Immature natural killer cell (primary cell): ENCODE measurements at places on chromosomes 1 and 21.

- DNase-seq, result no peak
Observed at GRCh38 chr1:64269558-64269884, 66.1 kb downstream of the UBE2U start.

GRCh38 chr21:41852929-41853320 lies 26.2 kb downstream of the PRDM15 start:
- no peak for DNase-seq

GRCh38 chr1:180003026-180003695 lies 48.6 kb downstream of the CEP350 start:
- no peak for DNase-seq

GRCh38 chr1:112546076-112546475 lies 37.3 kb downstream of the WNT2B start:
- DNase-seq, result no peak

- DNase-seq, result peak; percentile 39
Observed at GRCh38 chr1:161933592-161934588, 89.8 kb downstream of the OLFML2B start.

GRCh38 chr1:203135636-203136305 lies 8.2 kb downstream of the ADORA1 start:
- no peak for DNase-seq

DNA sequence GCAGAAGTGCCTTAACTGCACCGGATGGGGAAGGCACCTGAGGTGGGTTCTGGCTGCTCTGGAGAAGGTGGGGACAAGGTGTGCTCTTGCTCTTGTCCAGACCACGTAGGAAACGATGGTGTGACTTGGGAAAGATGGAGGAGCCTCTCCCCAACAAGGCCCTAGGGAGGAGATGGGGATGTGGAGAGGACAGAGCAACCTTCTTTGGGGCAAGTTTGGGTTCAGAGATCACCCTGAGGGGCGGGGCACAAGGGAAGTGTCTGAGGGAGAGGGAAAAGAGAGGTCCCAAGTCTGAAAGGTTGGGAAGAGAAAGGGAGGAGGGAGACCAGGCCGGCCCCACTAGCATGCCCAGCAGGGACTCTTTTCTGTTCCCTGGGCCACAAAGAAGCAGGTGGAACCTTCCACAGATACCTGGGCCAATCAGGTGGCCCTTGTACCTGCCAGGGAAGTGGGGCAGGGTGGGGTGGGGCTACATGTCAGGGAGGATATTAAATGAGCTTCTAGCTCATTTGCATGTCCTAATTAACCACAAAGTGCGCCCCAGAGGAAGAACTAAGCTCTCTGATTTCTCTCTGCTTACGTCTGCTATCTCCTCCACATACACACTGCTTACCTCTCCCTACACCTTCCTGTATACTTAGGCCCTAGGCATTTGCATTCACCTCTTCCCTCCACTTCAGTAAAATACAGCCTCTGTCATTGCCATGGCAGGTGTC lies 15.9 kb downstream of the INKA2 start:
- DNase-seq, result no peak

DNA sequence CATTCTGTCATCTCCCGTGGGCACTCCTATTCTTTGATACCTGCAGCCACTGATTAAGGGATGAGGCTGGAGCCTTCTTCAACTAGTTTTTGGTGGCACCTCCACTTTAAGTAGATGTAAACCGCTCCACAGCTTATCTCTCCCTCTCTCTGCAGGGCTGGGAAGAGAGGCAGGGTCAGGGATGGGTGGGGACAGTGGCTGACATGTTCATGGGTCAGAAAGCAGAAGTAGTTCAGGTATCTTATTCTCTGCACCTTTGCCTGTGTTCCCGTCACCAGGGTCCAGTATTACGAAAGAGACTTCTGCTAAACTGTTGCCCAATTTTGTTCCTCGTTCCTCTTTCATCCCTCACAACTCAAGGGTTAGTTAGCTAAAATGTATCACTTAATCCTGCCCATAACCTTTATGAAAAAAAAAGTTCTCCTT lies 51.7 kb upstream of the EDEM3 start:
- DNase-seq, result no peak

DNA sequence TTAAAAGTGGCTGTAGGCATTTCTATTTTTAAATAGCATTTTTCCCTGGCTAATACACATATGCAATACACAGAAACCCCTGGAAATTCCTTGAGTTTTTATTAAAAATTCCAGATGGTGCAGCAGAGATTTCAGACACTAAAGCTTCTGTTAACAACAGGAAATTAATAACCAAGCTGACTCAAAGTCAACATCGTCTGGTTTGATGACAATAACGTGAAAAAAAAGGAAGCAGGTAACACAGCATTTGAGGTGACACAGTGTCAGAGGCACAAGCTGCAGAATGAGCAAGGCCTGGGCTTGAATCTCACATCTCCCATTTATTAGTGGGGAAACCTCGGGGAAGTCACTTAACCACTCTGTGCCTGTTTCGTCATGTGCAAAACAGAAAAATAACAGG lies 64.6 kb upstream of the GJB5 start:
- no peak for DNase-seq

- peak; percentile 8 for DNase-seq
Observed at GRCh38 chr1:160169553-160170399, 18.4 kb downstream of the ATP1A4 start.

GRCh38 chr1:163145435-163145834 lies 57.3 kb downstream of the RGS5 start:
- no peak for DNase-seq

GRCh38 chr1:184427722-184428121 lies 40.9 kb downstream of the C1orf21 start:
- DNase-seq, result no peak

DNA sequence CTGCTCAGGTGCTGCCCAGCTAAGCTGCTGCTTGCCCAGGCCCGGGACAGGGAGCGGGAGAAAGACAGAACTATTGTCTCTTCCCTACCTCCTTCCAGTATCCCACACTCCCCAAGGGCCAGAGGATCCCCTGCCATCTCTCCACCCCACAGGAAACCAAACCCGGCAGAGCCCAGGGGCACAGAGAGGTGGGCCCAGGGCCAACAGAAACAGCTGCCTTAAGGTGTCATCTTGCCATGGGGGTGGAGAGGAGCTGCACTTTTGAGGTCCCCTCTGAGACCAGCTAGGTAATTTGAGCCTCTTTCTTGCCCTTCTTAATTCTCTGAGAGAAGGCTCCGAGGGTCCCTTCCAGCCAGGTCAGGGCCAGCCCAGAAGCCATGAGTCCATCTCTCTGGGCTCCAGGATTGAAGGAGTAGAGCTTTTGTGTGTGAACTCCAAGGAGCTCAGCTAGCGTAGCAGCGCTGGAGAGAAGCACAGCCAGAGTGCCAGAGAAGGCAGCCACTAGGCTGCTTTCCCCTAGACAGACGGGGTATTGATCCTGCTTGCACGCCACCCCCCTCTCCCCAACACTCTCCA lies 9.7 kb upstream of the GPR61 start:
- DNase-seq, result no peak
